ENCODE measurements at places on chromosomes 5 and 9. TPM values are rescaled to one million over a fixed set of nuclear protein-coding genes. Genes with fewer than 3 reads are reported as not detected.

GRCh38 chr5:160263326-160263855 lies 34.1 kb downstream of the FABP6 start:
- DNase-seq, result no peak

DNA sequence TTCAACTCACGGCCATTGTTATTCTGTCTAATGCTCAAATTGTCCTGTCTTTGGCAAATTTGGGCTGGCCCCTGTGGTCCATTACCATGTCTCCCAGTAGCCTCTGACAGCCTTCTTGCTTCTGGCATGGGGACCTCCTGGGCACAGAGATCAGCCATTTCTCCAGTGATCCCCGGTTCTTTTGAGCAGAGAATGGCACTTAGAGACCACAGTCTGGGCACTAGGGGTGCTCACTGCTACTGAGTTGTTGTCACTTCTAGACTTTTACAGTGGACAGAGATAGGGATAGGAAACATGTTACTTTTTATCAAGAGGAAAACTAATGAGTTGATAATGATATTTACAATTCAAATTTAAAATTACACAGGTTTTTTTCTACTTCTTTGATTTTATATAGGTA lies 47.6 kb upstream of the BARHL1 start:
- no peak for DNase-seq

DNA sequence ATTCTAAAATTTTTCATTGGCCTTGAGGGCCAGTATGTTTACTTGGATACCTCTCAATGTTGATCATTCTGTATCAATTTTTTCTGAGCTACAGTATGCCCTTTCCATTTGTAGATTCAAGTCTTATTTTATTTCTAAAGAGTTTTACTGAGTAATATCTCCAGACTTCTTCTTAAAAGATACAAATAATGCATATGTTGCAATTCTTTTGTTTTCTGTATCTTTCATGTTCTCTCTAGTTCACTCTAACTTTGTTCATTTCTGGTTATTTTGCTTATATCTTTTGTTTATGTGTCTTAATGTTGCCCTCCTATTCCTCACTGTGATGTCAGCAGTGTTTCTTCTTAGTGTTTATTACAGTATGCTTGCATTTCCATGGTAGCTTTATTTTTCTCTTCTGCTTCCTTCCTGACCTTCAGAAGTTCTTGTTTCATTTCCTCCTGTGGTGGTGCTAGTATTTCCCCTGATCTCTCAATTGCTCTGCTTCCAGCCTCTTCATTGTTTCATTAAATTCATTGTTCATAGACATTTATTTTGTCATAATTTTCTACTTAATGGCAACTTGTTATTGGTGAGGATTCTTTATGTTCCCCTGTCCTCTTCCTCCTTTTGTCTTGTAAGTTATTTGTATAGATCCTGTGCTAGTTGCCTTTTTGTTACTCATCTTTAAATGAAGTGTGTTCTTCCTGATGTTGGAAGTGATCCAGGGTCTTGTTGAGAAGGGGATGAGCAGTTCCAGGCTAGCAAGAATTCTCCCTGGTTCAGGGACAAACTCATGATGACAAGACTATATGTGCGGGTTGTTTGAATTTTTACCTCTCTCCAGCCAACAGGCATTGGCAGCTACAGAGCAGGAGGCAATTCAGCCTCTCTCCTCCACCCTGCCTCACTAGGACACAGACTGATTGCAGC lies 160.8 kb downstream of the DEPDC1B start:
- no peak for DNase-seq

GRCh38 chr5:108141676-108142075 lies 240.2 kb downstream of the FBXL17 start:
- DNase-seq, result no peak

DNA sequence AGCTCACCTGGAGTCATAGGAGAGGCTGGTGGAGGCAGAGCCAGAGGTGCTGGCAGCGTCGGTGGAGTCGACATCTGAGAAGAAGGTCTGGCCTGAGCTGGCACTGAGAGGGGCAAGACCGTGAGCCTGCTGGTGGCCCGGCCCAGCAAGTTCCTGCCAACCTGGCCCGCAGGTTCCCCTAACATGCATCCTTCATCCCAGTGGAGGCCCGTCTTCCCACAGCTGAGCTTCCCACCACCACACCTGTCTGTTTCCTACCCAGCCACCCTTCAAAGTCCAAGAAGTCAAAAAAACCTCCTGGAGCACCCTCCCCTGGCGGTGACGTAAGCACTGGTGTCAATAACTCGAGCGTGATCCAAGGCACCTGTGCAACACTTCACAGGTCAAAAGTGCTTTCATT lies 16.9 kb downstream of the PHF19 start:
- no peak for DNase-seq

GRCh38 chr9:112571624-112572355 lies 85.2 kb downstream of the KIAA1958 start:
- no peak for DNase-seq

GRCh38 chr5:104171958-104172690 lies 609.5 kb upstream of the NUDT12 start:
- DNase-seq, result no peak

DNA sequence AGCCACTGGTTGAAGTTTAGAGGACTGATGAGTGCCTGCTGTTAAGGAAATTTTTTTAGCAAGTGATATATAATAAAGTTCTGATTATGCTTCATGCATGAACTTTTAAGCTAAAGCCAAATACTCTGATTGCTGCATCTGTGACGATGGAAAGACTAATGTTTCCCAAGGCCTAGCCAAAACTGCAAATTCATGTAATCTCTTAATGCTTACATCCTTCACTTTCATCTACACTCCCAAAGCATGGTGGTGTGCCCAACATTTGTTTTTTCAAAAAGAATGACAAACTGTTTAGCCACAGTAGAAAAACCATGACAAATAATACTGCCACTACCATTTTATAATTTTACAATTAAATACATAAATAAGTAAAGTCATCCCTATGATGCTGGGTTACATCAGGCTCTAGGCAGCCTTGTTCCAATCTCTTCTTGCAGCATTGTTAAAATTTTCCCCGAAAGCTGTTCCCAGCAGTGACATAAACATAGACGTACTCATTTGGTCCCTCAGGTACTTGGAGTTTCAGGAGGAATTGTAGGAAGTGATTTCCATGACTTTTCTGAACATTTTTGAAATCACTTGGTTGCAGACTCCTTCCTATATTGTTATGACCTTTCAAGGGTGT lies 625.3 kb upstream of the DMAC1 start:
- DNase-seq, result no peak

The IRX1 gene
- 16.7 TPM for total RNA-seq

The TIMD4 gene
- 0.71 TPM for total RNA-seq

The TOR1B gene
- 22.2 TPM for total RNA-seq

The ACTBL2 gene
- total RNA-seq, result not detected

Data from lower leg skin (tissue), 4 donors.